A549 treated with Hydrocortisone at 1 μM for 4 hours (cell line): ENCODE measurements at places on chromosomes 5 and 9. TPM values are rescaled to one million over a fixed set of nuclear protein-coding genes. Genes with fewer than 3 reads are reported as not detected.

Gene CFAP77
- total RNA-seq: 0.12 to 0.18 TPM (median 0.16 TPM) in 3 of 5 replicates, not detected in the others

Gene CCNO
- 4.3 to 8.1 TPM (median 7.0 TPM) in 5 replicates for total RNA-seq

Gene FBN2
- total RNA-seq: 12.6 to 23.1 TPM (median 18.3 TPM) in 5 replicates

Gene FOXI1
- total RNA-seq: not detected in 5 replicates

Gene NIPAL4
- total RNA-seq: 9.7 to 14.3 TPM (median 11.1 TPM) in 5 replicates

Gene PKD2L2
- total RNA-seq: 0.12 TPM in 1 of 5 replicates, not detected in the others

Gene NEUROG1
- not detected in 5 replicates for total RNA-seq

Gene ACTBL2
- 0.07 to 0.09 TPM in 2 of 5 replicates, not detected in the others for total RNA-seq

Gene NOL8
- 27.6 to 35.8 TPM (median 28.1 TPM) in 5 replicates for total RNA-seq

Gene FAM200C
- total RNA-seq: 1.6 to 2.1 TPM (median 1.7 TPM) in 5 replicates

Gene VCAN
- total RNA-seq: 6.7 to 15.0 TPM (median 9.9 TPM) in 5 replicates

Gene NRG2
- total RNA-seq: 1.4 to 2.2 TPM (median 1.8 TPM) in 5 replicates

Gene F2RL1
- total RNA-seq: 228 to 272 TPM (median 255 TPM) in 5 replicates

Gene ENC1
- 4.0 to 5.1 TPM (median 4.3 TPM) in 5 replicates for total RNA-seq

Gene IRX1
- total RNA-seq: not detected in 5 replicates

Gene RNF183
- not detected in 5 replicates for total RNA-seq

Gene KLF4
- total RNA-seq: 30.4 to 33.7 TPM (median 32.1 TPM) in 5 replicates

Gene ASTN2
- 4.0 to 5.3 TPM (median 4.3 TPM) in 5 replicates for total RNA-seq

Gene CDX1
- not detected in 5 replicates for total RNA-seq

Gene TEX48
- not detected in 5 replicates for total RNA-seq

Gene P4HA2
- 46.6 to 60.7 TPM (median 53.1 TPM) in 5 replicates for total RNA-seq

Gene SLC45A2
- not detected in 5 replicates for total RNA-seq

Gene CDK7
- total RNA-seq: 52.7 to 71.8 TPM (median 54.4 TPM) in 5 replicates

Gene EQTN
- total RNA-seq: not detected in 5 replicates

Gene CMYA5
- 0.06 to 0.14 TPM (median 0.08 TPM) in 5 replicates for total RNA-seq

Gene TAL2
- total RNA-seq: 0.17 to 0.53 TPM (median 0.21 TPM) in 5 replicates

Gene PCDHGA1
- total RNA-seq: 0.22 to 0.38 TPM (median 0.31 TPM) in 5 replicates

Gene MYMK
- total RNA-seq: not detected in 5 replicates

Gene CCDC187
- total RNA-seq: 0.02 to 0.03 TPM in 2 of 5 replicates, not detected in the others

Gene GPR150
- total RNA-seq: 0.06 to 0.23 TPM (median 0.16 TPM) in 5 replicates

Gene CDC20B
- 0.05 to 0.10 TPM (median 0.06 TPM) in 5 replicates for total RNA-seq

Gene RPL37
- total RNA-seq: 2,296 to 2,927 TPM (median 2,718 TPM) in 5 replicates

Gene TMEM174
- not detected in 5 replicates for total RNA-seq

Gene ENTREP1
- total RNA-seq: 0.52 to 0.84 TPM (median 0.76 TPM) in 5 replicates

Gene RFESD
- 1.5 to 2.3 TPM (median 2.1 TPM) in 5 replicates for total RNA-seq

Gene PCDHB14
- 0.06 to 0.10 TPM (median 0.08 TPM) in 5 replicates for total RNA-seq

Gene ZNG1A
- 25.7 to 29.3 TPM (median 27.3 TPM) in 5 replicates for total RNA-seq

Gene SH3RF2
- total RNA-seq: 2.0 to 2.8 TPM (median 2.4 TPM) in 5 replicates

Gene GARNL3
- 2.3 to 4.1 TPM (median 2.5 TPM) in 5 replicates for total RNA-seq

Gene PFN3
- not detected in 5 replicates for total RNA-seq
